Stimulated activated CD4-positive, alpha-beta T cell treated with anti-CD3 and anti-CD28 coated beads, Interleukin-1b, Interleukin-23, amount 100 ng/mL, for 1 hour (primary cell): ENCODE measurements at places on chromosomes 7 and 10.

DNA sequence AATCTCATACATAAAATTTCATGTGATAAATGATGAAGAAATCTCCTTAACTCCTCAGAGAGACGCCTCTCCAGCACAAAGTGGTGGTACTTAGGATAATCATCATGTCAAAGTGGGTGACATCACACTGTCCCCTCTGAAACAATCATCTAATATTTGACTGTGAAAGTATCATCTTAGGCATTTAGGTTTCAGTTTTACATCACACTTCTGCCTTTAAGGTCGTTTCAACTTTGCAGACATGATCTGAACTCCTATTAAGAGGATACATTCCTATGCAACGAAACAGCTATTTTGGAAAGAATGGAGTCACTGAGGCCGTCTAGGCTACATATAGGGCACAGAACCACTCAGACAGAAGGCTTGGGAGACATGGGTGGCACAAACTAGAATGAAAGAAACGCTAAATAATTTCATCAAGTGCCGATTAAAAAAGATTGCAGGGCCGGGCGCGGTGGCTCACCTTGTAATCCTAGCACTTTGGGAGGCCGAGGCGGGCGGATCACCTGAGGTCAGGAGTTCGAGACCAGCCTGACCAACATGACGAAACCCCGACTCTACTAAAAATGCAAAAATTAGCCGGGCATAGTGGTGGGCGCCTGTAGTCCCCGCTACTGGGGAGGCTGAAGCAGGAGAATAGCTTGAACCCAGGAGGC is 2.0 kb downstream of the VOPP1 start:
- DNase-seq, result no peak

GRCh38 chr7:139068544-139069399 is 32.9 kb upstream of the ZC3HAV1L start:
- DNase-seq, result no peak

DNA sequence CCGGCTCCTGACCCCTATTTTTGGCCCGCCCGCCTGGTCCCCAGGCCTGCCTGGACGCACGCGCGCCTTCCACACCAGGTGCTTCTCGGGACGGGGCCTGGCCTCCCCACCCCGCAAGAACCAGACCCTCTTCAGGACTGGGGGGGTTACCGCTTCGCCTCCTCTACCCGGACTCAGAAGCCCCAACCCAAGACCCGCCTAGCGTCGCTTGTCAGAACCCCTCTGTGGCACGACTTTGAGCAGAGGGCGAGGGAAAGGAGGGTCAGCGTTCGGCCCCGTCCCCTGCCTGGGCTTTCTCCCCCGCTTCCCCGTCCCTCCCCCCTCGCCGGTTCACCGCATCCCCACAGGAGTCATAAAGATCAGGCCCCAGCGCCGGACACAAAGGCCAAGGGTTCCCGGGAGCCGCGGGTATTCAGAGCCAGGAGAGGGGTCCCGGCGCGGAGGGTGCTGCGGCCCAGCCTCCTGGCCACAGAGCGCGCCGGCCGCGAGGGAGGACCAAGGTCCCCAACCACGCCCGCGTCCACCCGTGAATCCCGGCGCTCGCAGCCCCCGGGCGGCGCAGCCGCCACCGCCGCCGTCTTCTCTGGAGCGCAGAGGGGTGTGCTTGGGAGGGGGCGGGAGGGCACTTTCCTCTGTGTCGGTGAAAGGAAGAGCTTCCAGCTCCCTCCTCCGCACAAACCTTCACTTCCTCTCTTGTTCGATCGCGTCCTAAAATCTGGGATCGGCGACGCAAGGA is 351.9 kb downstream of the DNAJB6 start:
- no peak for DNase-seq

DNA sequence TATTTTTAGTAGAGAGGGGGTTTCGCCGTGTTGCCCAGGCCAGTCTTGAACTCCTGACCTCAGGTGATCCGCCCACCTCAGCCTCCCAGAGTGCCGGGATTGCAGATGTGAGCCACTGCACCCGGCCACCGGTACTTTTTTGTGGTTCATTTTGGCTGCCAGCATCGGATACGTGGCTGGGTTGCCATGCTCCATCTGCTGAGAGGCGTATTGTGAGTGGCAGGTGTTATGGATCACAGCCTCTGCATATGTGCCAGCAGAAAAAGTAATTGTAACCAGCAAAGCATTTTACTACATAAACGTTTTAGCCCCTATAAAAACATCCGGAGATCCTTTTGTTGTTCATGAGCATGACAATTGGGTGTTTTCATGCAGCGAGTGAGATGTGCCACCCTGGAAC is 7.1 kb downstream of the FOXK1 start:
- no peak for DNase-seq

- DNase-seq, result peak; percentile 32
Observed at GRCh38 chr10:6647811-6648526, 67.9 kb upstream of the PRKCQ start.

DNA sequence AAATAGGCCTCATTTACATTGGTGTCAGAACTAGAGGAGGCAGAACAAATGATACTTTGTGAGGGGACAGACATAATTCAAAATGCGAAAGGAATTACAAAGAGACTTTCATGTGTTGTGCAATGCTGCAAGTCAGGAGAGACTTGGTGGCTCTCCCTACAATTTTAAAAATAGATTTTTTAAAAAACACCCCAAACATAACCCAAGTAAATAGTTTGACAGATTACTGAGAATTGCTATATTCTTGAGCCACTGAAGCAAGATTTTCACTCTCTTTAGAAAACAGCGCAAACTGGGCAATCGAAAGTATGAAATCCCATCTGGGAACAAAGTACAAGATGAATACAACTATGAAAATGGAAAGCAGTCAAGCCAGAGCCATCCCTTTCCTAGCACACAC is 126.3 kb upstream of the NPY start:
- no peak for DNase-seq

DNA sequence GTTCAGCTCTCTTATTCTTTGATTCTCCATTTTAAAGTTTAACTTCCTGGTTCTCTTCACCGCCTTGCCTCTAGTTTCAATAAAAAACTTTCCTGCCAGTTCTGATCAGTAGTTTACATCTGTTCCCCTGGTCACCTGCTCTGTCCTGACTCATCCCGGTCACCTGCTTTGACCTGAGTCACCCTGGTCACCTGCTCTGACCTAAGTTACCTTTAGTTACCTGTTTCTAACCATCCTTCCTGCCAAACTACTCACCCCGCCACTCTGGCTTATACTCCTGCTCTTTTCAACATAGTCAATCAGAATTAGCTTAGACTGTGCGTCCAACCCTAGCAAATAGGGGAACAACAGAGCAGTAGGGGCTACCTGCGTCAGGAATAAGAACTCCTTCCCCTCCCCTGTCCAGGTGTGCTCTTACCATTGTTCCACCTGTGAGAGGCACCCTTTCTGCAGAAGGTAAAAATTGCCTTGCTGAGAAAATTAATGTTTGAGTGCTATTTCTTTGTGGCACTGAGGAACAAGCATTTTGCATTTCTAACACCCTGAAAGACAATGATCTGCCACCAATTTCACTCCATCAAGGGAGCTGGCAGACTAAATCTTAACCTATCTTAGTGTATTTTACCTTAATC is 263.6 kb downstream of the DOCK4 start:
- no peak for DNase-seq

- no peak for DNase-seq
Observed at GRCh38 chr7:123665157-123665556, 9.5 kb downstream of the LMOD2 start.
